ENCODE measurements at places on chromosomes 13 and 19.

- DNase-seq, result no peak
These were observed 47.3 kb upstream of the C13orf42 start for GRCh38 chr13:51158365-51158764.

DNA sequence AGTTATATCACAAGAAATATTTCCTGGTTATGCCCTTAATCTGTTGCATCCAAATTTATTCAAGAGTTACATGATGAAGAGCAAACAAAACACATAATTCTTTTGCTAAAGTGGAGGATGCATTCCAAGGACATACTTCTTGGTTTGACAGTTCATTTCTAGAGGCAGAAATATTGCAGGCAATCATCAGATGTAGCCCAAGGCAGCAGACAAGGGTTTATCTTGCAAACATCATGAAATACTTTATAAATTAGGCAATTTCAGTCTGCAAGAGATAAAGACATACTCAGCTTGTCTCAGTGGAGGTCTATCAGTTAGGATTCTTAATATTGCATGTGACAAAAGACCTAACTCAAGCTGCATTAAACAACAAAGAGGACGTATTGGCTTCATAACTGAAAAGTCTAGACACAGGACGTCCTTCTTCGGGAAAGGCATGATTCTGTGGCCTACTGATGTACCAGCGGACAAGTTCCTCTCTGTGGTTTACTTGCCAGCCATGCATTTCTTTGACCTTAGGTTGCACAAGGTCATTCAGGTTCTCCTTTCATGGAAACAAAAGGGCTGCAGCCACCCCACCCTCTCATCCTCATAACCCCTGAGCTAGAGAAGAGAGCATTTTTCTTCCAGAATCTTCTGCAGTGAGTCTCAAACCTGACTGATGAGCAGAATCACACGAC is 204.1 kb downstream of the KATNAL1 start:
- no peak for DNase-seq

DNA sequence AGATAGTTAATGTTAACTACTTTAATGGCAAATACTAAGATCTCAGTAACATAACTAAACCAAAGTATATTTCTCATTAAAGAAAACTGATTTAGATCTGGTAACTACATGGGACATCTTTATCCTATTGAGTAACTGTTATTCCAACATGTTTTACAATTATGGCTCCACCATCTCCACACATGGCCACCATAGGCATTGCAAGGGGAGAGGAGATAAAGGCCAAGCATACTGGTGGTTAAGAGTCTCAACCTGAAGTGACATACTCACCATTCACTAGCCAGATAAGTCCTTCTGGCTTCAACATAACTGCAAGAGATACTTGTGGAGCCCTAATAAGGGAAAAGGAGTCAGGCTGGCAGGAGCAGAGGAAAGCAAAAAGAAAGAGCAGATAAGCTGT is 1586.4 kb upstream of the SPRY2 start:
- DNase-seq, result no peak

- peak; percentile 65 for DNase-seq
These were observed 1.3 kb upstream of the CEACAM3 start for GRCh38 chr19:41795031-41795461.

- DNase-seq, result peak; percentile 68
These were observed at the start of gene ICAM1 for GRCh38 chr19:10270616-10271394. ICAM1 (plus strand) TSS chr19:10271120; CDS start chr19:10271160, 40 bp downstream.

- no peak for DNase-seq
These were observed 47.6 kb upstream of the GPI start for GRCh38 chr19:34317311-34317927.

DNA sequence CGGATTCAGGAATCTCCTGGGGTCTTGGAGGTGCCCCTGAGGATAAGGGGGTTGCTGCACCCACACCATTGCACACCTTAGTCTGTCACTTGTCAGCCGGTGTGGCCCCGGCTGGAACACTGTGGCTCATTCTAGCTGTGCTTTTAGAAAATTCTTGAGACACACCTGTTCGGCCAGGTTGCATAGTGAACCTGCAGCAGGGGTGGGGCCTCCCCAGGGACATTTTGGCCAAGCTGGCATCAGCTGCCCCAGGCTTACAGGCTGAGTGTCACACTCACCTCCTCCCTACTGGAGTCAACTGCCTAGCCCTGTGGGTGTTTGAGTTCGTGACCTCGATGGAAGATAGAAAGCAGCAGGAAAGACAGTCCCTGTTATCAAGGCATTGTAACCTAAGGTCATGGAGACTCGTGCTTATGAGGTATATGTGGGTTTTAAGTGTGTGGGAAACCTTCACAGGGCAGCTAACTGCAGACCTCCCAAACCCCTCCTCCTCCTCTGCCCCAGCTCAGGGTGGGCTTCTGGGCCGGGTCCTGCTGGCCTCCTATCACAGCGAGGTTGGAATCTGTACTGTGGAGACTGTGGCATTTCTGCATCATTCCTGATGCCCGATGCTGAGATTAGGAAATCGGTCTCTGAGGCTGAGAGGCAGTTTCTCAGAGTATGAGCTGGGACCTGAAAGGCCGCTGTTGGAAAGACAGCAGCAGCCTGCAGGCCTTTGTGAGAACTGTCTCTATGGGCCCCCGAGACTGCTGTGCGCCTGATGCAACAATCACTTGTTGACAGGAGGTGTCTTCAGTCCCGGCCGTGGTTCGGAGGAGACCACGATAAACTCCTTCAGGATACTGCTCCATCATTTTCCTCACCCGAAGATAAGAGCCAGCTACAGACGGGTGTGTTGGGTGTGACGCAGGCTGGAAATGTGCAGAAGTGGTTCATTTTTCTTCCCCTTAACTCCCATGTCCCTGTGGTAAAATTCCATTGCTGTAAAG is 72.2 kb downstream of the ATP11A start:
- DNase-seq, result no peak

DNA sequence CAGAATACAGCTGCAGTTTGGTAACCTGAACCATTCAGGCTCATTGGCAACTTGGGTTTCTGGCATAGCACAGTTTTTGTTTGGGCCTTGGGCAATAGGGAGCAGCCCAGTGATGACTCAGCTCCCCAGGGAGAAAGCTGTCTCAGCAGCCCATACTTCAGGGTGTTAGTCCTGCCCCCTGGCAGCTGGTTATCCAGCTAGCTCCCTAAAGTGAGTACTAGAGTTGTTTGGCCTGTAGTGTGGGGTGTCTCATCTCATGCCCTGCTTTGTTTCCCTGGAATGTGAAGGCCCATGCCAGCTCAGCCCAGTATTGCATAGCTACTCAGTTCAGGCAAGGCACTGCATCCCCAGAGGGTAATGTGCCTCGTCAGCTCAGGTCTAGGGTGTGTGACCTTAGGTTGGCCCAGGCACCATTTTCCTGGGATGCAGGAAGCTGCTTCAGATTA is 18.2 kb upstream of the ZNF543 start:
- no peak for DNase-seq

GRCh38 chr13:23845105-23845725 is 44.0 kb downstream of the MIPEP start:
- no peak for DNase-seq

- DNase-seq, result peak; percentile 15
These were observed 160.4 kb upstream of the SGCG start for GRCh38 chr13:23020246-23020843.

DNA sequence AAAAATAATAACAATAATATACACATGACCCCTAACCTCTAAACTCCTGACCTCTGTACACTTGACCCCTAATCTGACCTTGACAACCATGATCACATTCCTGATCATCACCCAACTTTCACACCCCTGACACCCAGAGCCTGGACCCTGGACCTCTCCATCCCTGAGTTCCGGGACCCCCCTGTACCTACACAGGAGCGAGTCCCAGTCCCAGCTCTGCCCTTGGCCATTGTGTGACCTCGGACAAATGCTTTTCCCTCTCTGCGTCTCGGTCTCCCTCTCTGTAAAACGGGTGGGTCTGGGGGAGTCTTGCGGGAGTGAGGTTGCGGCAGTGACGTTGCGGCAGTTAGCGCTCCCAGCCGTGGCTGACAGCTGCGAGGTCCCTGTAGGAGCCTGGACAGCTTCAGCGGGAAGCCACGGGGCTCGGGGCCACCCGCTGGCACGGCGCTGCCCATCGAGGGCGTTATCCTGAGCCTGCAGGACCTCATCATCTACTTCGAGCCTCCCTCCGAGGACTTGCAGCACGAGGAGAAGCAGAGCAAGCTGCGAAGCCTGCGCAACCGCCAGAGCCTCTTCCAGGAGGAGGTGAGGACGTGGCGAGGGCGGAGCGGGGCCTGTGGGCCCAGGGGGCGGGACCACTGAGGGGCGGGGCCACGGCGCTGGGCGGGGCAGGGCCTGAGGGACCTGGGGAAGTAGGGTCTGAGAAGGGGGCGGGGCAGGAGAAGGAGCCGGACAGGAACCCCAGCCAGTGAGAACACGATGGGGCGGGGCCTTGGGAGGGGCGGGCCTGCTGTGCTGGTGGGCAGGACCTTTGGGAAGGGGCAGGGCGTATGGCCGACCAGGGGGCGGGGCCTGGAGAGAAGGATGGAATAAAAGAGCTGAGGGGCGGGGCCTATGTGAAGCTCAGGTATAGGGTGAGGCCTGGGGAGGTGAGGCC is 19.2 kb downstream of the RYR1 start:
- DNase-seq, result no peak

GRCh38 chr19:15318241-15318691 is 14.1 kb downstream of the BRD4 start:
- DNase-seq, result no peak

DNA sequence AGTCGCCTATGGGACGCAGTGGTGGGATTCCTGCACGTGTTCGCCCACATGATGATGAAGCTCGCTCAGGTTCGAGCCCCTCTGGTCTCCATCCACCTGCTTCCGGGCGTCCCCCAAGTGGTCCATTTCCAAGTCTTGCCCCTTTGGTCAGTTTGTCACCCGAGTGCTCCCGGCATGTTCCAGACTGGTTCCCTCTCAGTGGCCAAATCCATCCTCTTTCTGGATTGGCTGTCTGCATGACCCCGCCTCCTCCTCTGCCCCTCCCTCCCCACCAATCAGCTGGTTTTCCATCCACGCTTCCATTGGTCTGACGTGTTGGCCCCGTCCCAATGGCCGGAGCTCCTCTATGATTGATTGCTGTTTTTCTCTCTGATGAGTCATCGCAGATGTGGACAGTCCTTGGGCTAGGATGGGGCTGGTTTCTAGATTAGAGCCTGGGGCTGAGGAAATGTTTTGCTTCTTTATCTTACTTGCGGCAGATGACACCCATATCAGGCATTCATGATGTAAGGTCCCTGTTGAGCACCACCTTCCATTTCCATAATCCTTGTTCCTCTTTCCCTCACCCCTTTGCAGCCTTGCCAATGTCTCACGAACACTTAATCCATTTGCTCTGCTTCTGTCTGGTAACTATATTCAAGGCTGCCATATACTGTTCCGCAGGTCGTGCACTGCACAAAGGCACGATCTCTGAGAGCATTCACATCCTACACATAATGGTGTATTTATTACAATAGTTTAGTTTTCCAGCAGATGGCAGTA is 73.8 kb downstream of the MAP4K1 start:
- no peak for DNase-seq

DNA sequence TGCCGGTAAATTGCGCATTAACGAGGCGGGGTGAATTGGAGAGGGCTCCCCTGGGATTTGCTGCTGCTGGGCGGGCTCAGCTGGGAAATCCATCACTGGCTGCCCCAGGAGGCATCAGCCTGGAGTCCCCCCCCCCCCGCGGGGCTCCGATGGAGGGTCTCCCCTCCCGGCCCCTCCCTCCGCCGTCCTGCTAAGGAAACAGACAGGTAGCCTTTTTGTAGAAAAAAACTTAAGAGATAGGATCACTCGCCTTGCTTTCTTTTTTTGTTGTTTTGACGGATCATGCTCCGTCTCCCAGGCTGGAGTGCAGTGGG is 6.8 kb downstream of the TLE6 start:
- no peak for DNase-seq

- DNase-seq, result no peak
These were observed 213.8 kb downstream of the KCTD12 start for GRCh38 chr13:76672420-76672819.

GRCh38 chr13:73106513-73107178 is 47.8 kb downstream of the KLF5 start:
- no peak for DNase-seq

- no peak for DNase-seq
These were observed 268.3 kb upstream of the MIR17HG start for GRCh38 chr13:91079176-91079575.

GRCh38 chr13:31952641-31953380 is 78.8 kb upstream of the FRY start:
- no peak for DNase-seq

DNA sequence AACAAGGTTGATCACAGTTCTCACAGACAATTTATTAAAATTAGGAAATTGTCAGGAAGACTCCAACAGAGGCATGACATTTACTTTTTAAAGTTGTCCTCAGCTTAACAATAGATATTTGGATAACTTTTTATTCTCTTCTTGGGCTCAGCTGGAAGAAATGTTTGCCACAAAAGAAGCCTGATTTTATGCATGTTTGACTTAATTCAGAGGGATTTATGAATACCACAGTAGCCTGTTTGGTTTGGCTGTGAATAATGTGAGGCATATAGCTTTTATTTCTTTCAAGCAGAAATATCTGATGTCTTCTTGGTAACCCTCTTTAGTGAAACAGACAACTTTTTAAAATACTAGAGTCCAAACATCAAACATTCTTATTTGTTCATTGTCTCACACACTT is 1464.5 kb upstream of the SLC10A2 start:
- DNase-seq, result no peak

DNA sequence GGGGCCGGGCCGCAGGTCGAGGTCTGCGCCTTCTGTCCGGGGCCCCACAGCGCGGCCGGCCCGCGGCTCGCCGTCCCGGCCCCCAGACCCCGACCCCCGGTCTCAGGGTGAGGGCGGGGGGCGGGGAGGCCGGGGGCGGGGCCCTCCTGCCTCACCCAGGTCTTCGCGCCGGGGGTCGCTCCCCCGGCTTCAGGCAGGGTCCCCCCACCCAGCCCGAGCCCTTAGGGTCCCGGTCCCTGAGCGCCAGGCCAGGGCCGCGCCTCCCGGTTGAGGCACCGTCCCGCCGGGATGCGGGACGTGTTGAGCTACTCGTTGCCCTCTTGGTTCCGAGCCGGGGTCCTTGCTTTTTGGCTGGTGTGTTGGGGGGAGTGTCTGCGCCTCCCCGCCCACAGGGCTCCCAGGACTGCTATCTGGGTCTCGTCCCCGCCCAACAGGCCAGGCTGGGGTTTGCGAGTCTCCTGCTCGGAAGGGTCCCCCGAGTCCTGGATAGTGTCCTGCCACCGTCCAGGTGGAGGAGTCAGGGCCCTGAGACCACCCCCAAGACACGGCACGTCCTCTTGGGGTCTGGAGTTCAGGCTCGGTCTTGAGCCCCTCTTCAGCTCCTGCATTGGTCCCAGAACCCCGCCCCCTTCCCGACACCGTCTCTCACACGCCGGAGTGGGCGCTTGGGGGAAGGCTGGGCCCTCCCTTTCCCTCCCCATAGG is 452 bp downstream of the PIAS4 start:
- DNase-seq, result no peak

DNA sequence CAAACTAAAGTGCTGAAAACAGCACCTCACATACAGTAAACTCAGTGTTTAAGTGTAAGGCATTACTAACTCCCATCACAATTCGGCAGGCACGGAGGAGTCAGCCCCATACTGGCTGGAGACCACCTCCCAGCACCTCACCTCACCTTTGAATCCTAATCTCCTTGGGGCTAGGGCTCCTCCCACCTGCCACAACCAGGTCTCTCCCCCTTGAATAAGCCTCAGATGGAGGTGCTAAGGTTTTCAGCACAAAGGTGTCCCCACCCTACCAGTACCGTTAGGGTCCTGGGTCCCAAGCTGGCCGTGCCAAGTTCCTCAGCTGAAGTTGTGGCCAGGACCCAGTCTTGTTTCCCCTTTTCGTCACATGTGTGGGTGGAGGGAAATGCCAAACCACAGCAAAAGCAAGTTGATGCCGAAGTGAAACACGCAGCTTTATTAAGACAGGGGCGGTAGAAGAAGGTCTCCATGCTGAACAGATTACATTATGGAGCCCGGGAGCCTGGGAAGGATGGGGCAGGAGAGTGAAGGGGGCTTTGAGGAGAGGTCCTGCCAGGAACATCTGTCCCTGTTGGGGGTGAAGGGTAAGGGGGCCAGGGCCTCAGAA is at the start of gene IGFLR1:
TSS of gene IGFLR1 (minus strand) at position 332 of the 604 bp plus-strand sequence. CDS start 1,272 bp downstream, outside the sequence.
- DNase-seq, result peak; percentile 71
